Stomach (tissue), 19 donors: ENCODE measurements at places on chromosomes 4 and X. TPM values are rescaled to one million over a fixed set of nuclear protein-coding genes. Genes with fewer than 3 reads are reported as not detected.

Gene IBSP
- polyA plus RNA-seq: not detected

Gene KLHL13
- polyA plus RNA-seq: 4.0 TPM

Gene WDR17
- 1.8 TPM for polyA plus RNA-seq

Gene MAGEA4
- not detected for polyA plus RNA-seq

Gene PABPC4L
- polyA plus RNA-seq: 0.12 TPM

Gene BOD1L1
- polyA plus RNA-seq: 8.2 TPM

Gene NUDT10
- polyA plus RNA-seq: 2.2 TPM

Gene ADGRG2
- polyA plus RNA-seq: 1.2 TPM

Gene UGT2B15
- polyA plus RNA-seq: 8.9 TPM

Gene FAT4
- 0.50 TPM for polyA plus RNA-seq

Gene RHOXF1
- not detected for polyA plus RNA-seq

Gene GPRASP3
- polyA plus RNA-seq: 0.92 TPM

Gene RNF175
- not detected for polyA plus RNA-seq

Gene SSX2B
- not detected for polyA plus RNA-seq

Gene GPR50
- polyA plus RNA-seq: not detected

Gene DCHS2
- 0.30 TPM for polyA plus RNA-seq

Gene SLC16A2
- polyA plus RNA-seq: 2.3 TPM

Gene CXCL1
- polyA plus RNA-seq: 38.2 TPM

Gene PAGE2B
- not detected for polyA plus RNA-seq

Gene AFAP1
- polyA plus RNA-seq: 4.1 TPM

Gene NXF2B
- polyA plus RNA-seq: not detected

Gene TEX11
- polyA plus RNA-seq: 1.6 TPM

Gene TMEM33
- 8.3 TPM for polyA plus RNA-seq

Gene TNIP3
- 0.12 TPM for polyA plus RNA-seq

Gene FGB
- polyA plus RNA-seq: 0.31 TPM

Gene HELQ
- 7.6 TPM for polyA plus RNA-seq

Gene FAM133A
- polyA plus RNA-seq: not detected

Gene FAM9B
- not detected for polyA plus RNA-seq

Gene RAP1GDS1
- 14.9 TPM for polyA plus RNA-seq

Gene CHRDL1
- 10.5 TPM for polyA plus RNA-seq

Gene PCDH11X
- polyA plus RNA-seq: not detected

Gene POF1B
- 4.8 TPM for polyA plus RNA-seq

Gene SH2D1A
- 0.35 TPM for polyA plus RNA-seq

Gene SCD5
- 7.1 TPM for polyA plus RNA-seq

Gene GPC4
- polyA plus RNA-seq: 3.5 TPM

Gene SASH3
- 6.7 TPM for polyA plus RNA-seq

Gene CDS1
- polyA plus RNA-seq: 5.7 TPM

Gene F8A3
- 5.7 TPM for polyA plus RNA-seq

Gene KLKB1
- polyA plus RNA-seq: not detected

Gene ETNPPL
- 4.7 TPM for polyA plus RNA-seq

Gene PROM1
- polyA plus RNA-seq: 4.6 TPM

Gene DDIT4L
- polyA plus RNA-seq: 0.65 TPM

Gene ABCB7
- 3.9 TPM for polyA plus RNA-seq

Gene C4orf51
- polyA plus RNA-seq: not detected
